ENCODE measurements at places on chromosomes 3 and 15. TPM values are rescaled to one million over a fixed set of nuclear protein-coding genes. Genes with fewer than 3 reads are reported as not detected.

- no peak for DNase-seq
Measured at GRCh38 chr3:46212101-46212500, 4.0 kb upstream of the CCR1 start.

- peak; percentile 44 for DNase-seq
Measured at GRCh38 chr15:63501256-63502089, 2.9 kb upstream of the USP3 start.

GRCh38 chr3:87509401-87509800, 233.0 kb upstream of the POU1F1 start:
- DNase-seq, result no peak

Gene PRRT3
- total RNA-seq, result 4.1 TPM

DNA sequence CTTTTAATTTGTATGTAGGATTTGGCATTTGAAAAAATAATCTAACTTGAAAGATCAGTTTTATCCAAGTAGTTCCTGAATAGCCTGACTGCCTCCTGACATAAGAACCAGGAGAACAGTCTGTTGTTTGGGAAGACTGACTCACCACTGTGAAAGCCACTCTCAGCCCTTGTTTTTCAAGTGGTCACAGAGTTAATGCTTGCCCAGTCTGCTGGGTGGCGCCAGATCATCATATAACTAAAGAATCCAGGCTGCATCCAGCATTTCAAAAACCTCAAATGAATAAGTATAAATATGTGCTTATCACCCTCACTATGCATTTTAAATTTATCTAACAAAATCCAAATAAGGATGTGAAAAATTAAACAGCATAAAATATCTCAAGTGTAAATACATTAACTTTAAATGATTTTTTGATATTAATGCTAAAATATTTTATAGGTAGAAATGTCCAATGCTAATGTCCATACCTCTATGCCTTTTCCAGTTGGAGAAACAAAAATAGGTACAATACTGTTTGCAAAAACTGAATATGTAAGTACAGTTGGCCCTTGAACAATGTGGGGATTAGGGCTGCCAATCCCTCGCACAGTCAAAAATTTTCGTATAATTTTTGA, 26.9 kb upstream of the ZBBX start:
- peak; percentile 71 for DNase-seq

Gene VIPR1
- total RNA-seq, result 0.16 TPM

- no peak for DNase-seq
Measured at GRCh38 chr15:89802986-89803824, 11.4 kb downstream of the ANPEP start.

- DNase-seq, result no peak
Measured at GRCh38 chr3:71423151-71423906, 160.2 kb downstream of the FOXP1 start.
